Stimulated activated CD8-positive, alpha-beta memory T cell treated with anti-CD3 and anti-CD28 coated beads, Interleukin-15, amount 100 ng/mL, for 24 hours (primary cell): ENCODE measurements at places on chromosomes 12 and 14.

DNA sequence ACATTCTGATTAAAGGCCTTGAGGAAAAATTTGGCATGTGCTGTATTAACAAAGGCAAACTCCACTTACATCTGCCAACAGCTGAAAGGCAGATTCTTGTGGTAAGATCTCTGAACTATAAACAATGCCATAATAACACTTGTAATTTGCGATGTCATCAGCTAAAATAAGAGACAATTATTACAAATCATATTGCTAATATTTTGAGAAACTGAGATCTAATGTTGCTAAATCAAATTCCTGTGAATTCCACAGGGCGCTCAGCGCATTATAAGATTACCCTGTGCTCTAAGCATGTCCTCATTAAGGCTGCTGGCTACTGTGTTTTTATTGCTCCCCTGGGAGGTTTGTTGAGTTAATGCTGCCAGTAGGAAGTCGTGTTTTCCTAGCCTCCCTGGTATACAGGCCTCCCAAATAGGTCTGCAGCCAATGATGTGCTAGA lies 244.8 kb downstream of the DACT1 start:
- no peak for DNase-seq

- no peak for DNase-seq
Observed at GRCh38 chr12:120264904-120265472, 542 bp downstream of the PXN start.

DNA sequence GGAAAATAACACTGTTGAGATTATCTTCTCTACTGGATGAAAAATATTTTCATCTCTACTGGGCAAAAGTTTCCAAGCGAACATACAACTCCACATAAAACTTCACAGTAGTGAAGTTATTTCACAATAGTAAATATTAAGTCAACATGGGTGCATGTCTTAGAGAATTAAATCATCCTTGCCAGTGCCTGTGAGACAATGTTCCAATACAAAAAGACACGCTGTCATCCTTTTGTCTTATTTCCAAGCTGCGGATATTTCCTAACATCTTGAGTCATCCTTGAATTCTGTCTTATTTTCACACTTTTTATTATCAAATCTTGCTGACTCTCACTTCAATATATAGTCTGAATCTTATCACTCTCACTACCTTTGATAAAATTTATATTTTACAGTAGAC lies 142.9 kb upstream of the KITLG start:
- DNase-seq, result no peak

DNA sequence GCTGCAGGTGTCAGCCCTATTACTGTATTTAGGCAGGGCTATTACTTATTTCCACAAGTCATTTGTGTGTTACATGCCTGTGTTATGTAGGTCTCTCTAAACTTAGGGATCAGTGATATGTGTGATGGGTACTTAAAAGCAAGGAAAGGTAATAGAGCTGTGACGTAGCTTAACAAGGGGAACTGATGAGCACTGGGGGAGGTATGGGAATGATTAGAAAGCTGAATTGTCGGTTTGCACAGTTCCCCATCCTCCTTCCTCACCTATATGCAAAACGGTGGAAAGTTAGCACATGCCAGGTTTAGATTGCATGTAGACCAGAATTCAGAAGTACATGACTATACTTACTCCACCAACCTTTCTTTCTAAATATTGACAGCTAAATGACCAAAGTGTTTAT lies 494.3 kb upstream of the GARIN6 start:
- DNase-seq, result no peak

GRCh38 chr12:67413577-67413976 lies 144.4 kb downstream of the CAND1 start:
- DNase-seq, result no peak

DNA sequence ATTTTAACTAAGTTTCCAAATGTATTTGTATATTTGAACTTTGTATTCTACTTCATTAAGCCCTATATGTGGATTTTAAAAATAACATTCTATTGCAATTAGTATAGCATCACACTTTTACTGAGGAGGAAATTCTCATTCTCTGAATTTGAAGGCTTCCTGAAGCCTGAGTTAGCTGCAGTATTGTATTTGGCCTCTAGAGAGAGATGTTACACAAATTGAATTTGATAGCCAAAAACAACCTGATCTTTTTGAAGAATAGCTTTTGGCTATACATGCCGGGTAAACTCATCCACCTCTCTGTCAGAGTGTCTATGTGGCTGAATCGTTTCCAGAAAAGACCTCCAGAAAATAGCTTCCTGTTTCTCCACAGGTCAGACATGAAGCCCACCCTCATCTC lies 316.5 kb upstream of the OR4E1 start:
- no peak for DNase-seq

GRCh38 chr12:40106202-40106533 lies 287 bp upstream of the SLC2A13 start:
- no peak for DNase-seq

- DNase-seq, result no peak
Observed at GRCh38 chr14:85617791-85618190, 87.8 kb downstream of the FLRT2 start.

GRCh38 chr12:4089956-4090355 lies 183.6 kb upstream of the CCND2 start:
- no peak for DNase-seq

- DNase-seq, result no peak
Observed at GRCh38 chr12:112597986-112598385, 179.2 kb downstream of the PTPN11 start.

DNA sequence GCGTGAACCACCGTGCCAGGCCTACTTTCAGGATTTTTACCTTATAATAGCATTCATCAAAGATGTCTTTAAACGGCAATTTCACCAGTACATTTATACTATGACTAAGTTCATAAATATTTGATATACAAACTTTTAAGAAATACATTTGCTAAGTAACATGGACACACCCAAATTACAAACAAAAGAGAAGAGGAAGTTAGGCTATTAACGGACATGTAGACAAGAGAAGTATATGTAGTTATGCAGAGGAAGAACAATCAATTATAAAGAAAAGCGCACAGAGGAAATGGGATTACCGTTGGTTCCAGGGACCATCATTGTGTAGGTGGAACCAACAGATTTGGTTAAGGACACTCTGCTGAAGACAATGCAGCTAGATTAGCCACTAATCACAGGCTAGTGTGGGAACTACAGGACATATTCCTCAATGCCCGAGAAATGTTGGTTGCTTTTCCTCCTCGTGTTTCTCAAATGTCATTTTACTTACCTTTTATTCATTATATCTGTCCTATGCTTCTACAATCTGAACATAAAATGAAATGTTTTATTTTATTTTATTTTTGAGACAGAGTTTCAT lies 24.0 kb upstream of the PKP2 start:
- no peak for DNase-seq

DNA sequence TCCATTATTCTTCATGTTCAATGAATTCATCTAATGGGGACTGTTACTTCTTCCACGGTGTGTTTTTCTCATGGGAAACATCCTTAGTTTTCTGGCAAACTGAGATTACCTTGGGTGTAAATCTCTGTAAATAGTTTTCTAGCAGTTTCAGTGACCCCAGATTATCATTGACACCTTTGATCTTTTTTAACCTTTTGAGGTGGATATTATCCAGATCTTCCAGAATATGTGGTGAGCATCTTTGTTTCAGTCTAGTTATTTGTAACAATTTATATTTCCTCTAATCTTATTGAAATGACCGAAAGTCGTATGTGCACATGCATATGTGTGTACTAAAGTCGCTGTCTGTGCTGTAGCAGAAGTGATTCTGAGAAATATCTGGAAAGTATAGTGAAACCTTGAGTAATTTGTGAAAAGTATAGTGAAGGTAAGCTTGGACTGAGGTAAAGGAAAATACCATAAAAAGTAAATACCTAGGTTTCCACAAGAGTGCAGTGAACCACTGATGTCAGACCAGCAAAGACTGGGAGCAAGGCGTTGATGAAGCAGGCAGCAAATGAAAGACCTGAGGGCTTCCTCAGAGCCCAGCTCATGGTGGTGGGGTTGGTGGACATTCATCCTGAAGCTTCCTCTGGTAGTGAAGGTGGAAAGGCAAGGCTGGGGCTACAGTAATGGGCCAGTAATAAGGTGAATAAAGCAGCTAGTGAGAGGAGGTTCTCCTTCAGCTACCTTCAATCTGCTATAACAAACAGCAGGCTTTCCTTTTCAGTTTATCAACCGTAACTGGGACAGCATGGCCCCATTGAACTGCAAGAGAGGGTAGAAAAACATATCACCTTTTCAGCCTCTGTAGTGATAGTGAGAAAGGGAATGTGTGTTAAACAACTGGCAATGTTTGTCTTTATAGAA lies 480.2 kb upstream of the FBXO33 start:
- no peak for DNase-seq

DNA sequence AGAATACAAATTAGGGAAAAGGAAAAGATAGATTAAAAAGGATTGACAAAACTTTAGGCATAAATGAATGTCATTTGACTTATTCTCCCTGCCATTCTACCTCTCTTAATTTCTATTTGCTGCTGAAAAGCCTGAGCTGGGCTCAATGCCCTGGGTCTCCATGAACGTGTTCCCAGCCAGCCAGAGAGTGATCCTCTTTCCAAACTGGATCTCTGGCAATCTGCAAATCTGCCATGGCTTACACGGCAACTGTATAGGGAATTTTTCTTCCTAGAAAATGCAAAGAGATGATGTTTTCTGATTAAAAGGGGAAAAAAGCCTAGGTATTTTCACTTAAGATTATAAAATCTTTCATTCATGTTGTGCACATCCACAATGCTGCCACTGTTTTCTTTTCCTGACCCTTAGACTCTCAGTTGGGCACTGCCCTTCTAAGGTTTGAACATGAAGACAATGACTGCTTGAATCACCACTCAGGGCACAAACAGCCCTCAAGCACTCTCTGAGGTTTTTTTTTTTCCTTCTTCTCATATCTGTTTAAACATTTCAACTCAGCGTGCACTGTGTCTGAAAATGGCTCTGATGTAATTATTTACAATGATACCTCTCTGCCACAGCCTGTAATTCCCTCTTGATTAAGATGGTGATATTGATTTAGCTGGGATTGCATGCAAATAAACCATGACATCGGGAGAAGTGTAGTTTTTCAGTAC lies 60.3 kb downstream of the DACT1 start:
- DNase-seq, result no peak

GRCh38 chr14:89856871-89857345 lies 97.6 kb downstream of the EFCAB11 start:
- DNase-seq, result no peak

DNA sequence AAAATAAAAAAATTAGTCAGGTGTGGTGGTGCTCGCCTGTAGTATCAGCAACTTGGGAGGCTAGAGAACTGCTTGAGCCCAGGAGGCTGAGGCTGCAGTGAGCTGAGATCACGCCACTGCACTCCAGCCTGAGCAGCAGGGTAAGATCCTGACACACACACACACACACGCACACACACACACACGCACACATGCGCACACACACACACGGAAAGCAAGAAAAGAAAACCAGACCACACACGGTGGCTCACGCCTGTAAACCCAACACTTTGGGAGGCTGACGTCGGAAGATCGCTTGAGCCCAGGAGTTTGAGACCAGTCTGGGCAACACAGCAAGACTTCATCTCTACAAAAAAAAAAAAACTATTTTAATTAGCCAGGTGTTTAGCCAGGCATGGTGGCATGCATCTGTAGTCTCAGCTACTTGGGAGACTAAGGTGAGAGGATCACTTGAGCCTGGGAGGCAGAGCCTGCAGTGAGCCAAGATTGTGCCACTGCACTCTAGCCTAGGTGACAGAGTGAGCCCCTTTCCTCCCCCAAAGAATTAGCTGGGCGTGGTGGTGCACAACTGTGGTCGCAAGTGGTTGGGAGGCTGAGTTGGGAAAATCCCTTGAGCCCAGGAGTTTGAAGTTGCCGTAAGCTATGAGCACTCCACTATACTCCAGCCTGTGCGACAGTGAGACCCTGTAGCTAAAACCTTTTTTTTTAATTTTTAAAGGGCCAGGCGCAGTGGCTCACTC lies 44.5 kb downstream of the HECTD1 start:
- DNase-seq, result no peak

- no peak for DNase-seq
Observed at GRCh38 chr12:103318566-103318965, 177.2 kb downstream of the C12orf42 start.

DNA sequence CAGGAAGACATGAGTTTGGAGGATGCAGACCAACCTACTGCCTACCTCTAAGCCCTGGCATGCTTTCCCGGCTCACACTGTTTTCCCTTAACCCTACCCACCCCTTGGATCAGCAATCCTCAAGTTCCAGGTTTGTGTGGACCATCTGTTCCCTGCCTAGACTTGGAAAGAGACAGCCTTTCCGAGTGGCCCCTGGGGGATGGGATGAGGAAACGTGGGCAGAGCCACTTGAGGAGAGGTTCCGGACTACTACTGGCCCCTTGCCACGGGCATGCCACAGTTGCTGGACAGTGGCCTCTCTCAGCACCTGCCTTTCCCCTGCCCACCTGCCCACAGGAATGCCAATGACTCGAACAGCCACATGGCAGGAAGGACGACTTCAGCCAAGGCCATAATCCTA lies 135.9 kb downstream of the SLC15A4 start:
- DNase-seq, result no peak

GRCh38 chr14:69876221-69876847 lies 2.9 kb upstream of the SMOC1 start:
- no peak for DNase-seq

- DNase-seq, result no peak
Observed at GRCh38 chr14:94124582-94125377, 4.6 kb downstream of the IFI27L2 start.

DNA sequence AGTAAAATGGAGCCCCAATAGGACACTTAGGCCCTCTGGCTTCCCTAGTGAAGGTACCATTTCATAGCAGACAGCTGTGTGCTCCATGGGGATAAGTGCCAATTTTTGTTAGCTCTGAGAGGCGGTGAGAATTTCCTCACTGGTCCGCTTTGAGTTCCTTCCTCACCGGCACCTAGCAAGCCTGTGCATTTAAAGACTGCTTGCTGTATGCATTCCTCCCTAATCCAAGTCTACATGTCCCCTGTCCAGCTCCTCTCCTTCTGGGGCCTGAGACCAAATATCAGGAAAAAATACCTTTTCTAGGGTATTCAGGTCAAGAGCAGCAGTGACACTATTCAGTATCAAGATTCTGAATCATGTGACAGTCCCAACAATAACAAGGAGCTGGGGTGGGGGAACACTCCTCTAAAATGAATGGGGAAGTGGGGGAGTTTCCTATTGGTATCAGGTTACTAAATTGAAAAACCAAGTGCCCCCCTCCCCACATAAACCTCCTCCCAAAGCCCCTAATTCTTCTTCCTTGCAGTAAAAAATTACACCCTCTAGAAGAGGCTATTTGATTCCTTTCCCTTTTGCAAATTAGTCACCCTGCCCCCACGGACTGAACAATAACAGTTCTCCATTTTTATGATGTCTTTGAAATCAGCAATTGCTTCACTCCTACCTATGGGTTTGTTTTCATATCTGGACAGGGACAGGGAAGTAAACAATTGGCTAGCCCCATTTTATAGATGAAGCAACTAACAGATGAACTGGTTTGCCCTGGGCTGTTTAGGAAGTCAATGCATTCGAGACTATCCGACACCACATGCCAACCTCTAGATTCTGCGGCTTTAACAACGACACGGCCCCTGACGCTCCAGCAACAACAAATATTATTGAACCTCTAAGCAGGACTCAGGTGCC lies 28.9 kb downstream of the BCL11B start:
- DNase-seq, result no peak
